Stimulated activated CD8-positive, alpha-beta memory T cell treated with anti-CD3 and anti-CD28 coated beads, Interleukin-15, amount 100 ng/mL, for 1 hour (primary cell): ENCODE measurements at places on chromosomes 11 and 22.

- no peak for DNase-seq
Observed at GRCh38 chr22:25777411-25777810, 35.4 kb downstream of the MYO18B start.

GRCh38 chr11:129374081-129374992 is 1.3 kb upstream of the BARX2 start:
- no peak for DNase-seq

- no peak for DNase-seq
Observed at GRCh38 chr11:62439785-62440602, 21.2 kb downstream of the SCGB1A1 start.

DNA sequence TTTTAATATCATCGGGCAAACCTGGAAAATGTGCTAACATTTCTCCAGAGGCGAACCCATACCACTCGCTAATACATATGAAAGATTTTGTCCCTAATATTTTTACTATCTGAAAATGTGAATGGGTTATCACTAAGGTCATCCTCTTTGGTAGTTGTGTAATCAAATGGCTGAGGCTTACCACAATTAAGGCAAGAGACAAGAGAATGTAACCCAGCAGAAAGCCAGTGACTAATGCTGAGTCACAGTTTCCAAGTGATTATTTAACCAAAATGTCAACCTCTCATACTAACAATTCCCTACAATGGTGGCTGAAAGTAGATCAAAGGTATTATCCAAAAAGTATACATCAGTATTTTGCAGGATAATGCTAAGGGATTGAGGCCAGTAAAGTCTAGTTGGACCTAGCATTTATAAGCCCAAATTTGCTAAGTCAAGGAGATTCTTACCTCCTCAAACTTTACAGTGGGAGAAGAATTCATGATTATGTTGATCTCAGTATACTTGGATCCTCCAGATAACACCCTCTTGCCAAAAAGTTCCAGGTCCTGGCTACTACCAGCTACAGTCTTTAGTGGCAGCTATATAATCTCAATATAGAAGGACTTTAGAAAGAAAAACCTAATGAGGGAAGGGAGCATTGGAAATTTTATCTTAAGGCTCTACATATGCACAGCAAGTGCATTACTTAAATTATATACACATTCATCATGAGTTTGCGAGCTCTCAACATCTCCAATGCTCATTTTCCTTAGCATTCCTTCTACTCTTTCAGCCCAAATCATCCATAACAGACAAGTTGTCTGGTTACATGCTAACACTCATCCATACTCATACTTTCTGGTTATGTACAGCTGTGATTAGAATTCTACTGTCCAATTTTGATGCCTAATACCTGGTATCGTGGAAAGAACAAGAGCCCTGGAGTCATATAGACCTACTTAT is 25.4 kb downstream of the SIK3 start:
- no peak for DNase-seq

DNA sequence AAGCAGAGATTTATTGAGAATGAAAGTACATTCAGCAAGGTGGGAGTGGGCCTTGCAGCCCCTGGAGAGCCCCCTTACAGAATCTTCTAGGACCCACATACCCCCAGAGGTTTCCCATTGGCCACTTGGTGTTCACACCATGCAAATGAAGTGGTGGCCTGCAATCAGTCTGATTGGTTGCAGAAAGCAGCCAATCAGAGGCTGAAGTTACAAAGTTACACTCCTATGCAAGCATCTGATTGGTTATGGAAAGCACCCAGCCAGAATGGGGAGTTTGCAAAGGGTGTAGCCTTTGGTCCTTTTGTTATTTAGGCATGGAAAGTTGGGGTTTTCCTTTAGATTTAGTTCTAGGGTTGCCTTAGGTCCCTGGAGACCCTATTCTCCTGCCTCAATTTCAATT is 34.9 kb downstream of the UVRAG start:
- no peak for DNase-seq

DNA sequence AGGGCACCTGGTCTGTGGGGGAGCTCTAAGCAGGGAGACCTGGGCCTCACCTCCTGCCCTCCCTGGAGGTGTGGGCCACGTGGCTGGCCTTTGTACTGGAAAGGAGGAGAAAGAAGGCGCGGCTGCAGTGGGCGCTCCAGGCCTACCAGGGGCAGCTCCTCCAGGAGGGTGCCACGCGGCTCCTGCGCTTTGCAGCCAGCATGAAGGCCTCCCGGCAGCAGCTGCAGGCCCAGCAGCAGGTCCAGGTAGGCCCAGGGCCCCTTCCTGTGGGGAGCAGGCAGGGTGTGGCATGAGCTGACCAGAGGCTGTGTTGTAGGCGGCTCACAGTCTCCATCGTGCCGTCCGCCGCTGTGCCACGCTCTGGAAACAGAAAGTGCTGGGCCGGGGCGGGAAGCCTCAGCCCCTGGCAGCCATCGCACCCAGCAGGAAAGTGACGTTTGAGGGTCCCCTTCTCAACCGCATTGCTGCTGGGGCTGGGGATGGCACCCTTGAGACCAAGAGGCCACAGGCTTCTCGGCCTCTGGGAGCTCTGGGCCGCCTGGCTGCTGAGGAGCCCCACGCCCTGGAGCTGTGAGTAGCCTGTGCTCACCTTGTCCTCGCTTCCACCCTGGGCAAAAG is 48.6 kb downstream of the PISD start:
- DNase-seq: no peak

GRCh38 chr11:134840945-134841344 is 428.9 kb upstream of the B3GAT1 start:
- DNase-seq: no peak

DNA sequence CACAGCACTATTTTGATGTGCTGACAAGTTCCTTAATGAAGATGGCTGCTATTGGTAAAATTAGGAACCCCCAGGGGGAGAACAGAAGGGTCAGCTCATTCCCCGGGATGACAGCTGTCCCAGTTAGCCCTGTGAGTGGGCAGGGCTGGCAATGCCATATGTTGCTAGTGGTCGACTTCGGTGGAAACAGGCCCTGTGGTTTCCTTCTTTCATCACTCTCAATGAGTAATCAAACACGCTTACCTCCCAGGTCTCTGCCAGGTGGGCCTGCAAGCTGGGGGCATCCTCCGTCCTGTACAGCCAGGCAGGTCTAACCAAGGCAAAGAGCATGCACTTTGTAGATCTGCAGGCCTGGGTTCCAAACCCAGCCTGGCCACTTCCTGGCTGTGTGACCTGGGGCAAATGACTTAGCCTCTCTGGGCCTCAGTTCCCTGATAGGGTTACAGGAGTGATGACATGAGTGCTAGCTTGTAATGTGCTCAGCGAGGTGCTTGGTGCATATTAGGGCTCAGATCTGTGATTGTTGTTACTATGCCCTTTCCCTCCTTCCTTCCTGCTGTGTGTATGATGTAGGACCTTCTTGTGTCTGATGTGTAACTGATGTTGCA is 85.2 kb downstream of the TSPAN18 start:
- DNase-seq: no peak

GRCh38 chr11:69968396-69969347 is 109.4 kb upstream of the ANO1 start:
- DNase-seq: no peak

DNA sequence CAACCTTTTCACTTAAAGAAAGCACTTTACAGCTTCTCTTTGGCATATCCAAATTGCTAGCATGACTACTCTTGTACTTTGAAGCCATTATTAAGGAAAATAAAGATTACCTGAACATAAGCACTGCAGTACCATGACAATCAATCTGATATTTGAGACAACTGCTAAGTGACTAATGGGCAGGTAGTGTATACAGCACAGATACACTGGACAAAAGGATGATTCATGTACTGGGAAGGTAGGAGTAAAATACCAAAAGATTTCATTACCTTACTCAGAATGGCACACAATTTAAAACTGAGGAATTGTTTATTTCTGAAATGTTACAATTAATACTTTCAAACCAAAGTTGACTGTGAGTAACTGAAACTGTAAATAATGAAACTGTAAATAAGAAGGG is 1054.3 kb upstream of the TENM4 start:
- DNase-seq: no peak

GRCh38 chr11:67044496-67044895 is 12.2 kb upstream of the RHOD start:
- DNase-seq: no peak

GRCh38 chr11:129853518-129854231 is 38.0 kb downstream of the TMEM45B start:
- peak; percentile 20 for DNase-seq

GRCh38 chr11:9571763-9572115 is 1.7 kb upstream of the WEE1 start:
- no peak for DNase-seq

DNA sequence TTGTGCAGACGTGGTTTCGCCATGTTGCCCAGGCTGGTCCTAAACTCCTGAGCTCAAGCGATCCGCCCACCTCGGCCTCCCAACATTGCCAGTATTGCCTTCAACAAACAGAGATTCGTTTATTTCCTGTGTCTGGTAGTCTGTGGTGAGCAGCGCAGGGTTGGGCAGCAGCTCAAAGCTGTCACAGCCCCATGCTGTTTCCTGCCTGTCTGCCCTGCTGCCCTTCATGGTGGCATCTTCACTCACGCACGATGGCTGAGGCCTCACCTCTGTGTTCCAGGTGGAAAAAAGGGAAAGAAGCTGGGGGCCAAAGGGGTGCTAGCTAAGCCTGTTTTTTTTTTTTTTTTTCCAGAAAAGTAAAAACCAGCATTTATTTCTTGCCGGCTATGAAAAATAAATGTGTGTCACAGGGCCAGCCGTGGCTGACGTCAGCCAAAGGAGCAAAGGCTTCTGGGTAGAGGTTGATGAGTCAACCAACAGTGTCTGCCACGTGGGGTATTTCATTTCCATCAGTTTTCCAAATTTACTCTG is 28.8 kb downstream of the TBC1D22A start:
- DNase-seq: peak; percentile 63

GRCh38 chr22:38107692-38108515 is 2.6 kb downstream of the BAIAP2L2 start:
- DNase-seq: no peak

- no peak for DNase-seq
Observed at GRCh38 chr11:103433386-103434072, 324.3 kb downstream of the DYNC2H1 start.

GRCh38 chr11:69525516-69526452 is 44.3 kb downstream of the LINC01488 start:
- no peak for DNase-seq

- no peak for DNase-seq
Observed at GRCh38 chr11:134755535-134755934, 343.5 kb upstream of the B3GAT1 start.

DNA sequence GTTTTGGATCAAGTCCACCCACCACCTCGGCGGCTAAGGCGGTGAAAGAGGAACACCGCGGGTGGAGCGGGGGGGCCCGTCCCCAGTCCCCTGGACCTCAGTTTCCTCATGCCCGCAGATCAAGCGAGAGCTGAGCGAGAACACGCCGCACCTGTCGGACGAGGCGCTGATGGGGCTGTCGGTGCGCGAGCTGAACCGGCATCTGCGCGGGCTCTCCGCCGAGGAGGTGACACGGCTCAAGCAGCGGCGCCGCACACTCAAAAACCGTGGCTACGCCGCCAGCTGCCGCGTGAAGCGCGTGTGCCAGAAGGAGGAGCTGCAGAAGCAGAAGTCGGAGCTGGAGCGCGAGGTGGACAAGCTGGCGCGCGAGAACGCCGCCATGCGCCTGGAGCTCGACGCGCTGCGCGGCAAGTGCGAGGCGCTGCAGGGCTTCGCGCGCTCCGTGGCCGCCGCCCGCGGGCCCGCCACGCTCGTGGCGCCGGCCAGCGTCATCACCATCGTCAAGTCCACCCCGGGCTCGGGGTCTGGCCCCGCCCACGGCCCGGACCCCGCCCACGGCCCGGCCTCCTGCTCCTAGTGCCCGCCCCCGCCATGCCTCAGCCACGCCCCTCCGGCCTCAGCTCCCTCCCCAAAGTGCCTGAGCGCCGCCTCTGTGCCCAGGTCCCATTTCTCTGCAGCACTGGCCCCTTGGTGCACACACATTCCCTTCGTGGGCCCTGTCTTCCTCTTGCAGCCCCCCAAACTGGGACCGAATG is 12.7 kb downstream of the MAFF start:
- DNase-seq: no peak

DNA sequence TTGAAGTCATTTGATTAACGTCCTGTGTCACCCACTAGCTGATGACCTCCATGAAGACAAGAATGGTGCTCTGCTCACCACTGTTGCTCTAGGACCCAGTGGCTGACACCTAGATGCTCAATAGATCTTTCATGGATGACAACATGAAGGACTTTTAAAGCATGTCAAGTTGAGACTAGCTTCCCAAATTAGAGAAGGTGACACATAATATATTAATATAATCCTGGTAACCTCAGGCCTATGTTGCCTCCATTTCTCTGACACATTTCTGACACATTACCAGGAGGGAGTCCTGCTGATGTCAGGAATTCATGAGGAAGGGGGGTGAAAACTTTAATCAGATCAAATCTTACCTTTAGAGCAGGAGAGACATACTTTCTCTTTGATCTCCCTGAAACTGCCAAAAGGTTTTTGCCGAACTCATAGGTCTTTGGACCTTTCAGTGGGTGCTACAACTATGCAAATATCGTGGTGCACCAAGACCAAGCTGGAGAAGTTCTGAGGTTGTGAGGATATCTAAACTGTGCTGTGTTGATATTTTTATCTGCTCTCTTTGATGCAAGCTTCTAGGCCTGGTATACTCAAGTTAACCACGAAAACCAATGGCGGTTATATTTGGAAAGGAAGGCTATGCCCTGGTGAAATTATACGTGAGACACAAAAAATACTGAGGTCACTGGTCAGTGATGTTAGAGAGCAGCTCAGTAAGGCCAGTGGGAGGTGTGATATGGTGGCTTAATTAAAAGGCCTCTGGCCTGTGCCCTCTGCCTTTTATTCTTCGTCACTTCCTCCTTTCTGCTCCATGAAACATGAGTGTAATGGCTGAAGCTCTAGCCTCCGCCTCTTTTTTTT is 13.2 kb upstream of the AMPD3 start:
- no peak for DNase-seq

- no peak for DNase-seq
Observed at GRCh38 chr22:43852573-43853327, 9.6 kb downstream of the SULT4A1 start.

GRCh38 chr11:34483106-34483874 is 30.3 kb downstream of the ELF5 start:
- no peak for DNase-seq

GRCh38 chr11:119578521-119579191 is 150.3 kb downstream of the NECTIN1 start:
- no peak for DNase-seq

- DNase-seq: no peak
Observed at GRCh38 chr11:79436919-79437277, 3.9 kb downstream of the TENM4 start.

- no peak for DNase-seq
Observed at GRCh38 chr22:46537946-46538813, 760 bp upstream of the CELSR1 start.

- DNase-seq: no peak
Observed at GRCh38 chr11:112113539-112114457, 27.1 kb downstream of the SDHD start.

DNA sequence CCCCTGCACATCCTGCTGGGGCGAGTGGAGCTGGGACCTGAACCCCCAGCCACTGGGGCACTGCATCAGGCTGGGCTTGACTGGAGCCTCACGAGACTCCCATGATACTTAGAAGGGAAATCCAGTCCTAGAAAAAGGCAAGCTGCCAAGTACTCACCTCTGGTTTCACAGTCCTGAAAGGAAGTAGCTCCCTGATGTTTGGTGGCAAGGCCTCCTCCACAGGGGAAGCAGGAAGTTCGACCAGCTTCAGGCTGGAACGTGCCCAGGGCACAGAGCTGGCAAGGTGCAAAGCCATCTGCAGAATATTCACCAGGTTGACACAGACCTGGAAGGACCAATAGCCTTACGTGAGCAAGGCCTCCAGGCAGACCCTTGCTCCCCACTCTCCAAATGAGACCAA is 26.8 kb upstream of the NRIP3 start:
- no peak for DNase-seq

- DNase-seq: no peak
Observed at GRCh38 chr11:70415642-70416395, 17.5 kb downstream of the CTTN start.
